ENCODE measurements at places on chromosomes 1 and 21. TPM values are rescaled to one million over a fixed set of nuclear protein-coding genes. Genes with fewer than 3 reads are reported as not detected.

SLC35F3 gene
- polyA plus RNA-seq, result 11.2 TPM

S100A7 gene
- polyA plus RNA-seq, result 1.1 TPM

GUCA2A gene
- polyA plus RNA-seq, result not detected

ATP6V1G3 gene
- polyA plus RNA-seq, result not detected

MECR gene
- polyA plus RNA-seq, result 31.3 TPM

TGFB2 gene
- polyA plus RNA-seq, result 10.9 TPM

POU2F1 gene
- 8.9 TPM for polyA plus RNA-seq

GRCh38 chr21:44253832-44254710, 7.6 kb downstream of the DNMT3L start:
- DNase-seq, result no peak

DNA sequence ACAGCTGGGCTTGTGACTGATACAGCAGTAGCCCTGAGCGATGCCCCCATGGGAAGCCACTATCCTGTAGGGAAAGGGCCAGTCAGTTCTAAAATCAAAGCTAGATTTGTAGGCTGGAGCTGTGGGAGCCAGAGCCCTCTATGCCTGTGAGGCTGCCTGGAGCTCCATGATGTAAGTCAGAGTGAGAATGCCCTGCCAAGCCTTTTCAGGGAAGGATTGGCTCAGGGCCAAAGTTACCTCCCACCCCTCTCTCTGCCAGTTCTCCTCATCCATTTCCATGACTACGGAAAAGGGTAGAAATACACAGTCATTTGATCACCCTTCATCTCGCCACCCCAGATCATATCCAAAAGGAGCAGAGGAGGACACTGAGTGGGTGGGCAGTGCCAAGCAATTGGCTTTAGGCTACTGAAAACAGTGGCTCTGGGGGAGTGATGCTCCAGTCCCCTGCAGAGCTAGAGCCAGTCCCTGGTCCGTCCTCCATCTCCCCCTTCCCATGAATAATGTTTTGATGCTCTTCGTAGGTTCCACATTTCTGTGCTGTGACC, 59.5 kb upstream of the KCNA3 start:
- DNase-seq, result no peak

GRCh38 chr1:11188381-11188780, 774 bp upstream of the ANGPTL7 start:
- DNase-seq, result no peak

DNA sequence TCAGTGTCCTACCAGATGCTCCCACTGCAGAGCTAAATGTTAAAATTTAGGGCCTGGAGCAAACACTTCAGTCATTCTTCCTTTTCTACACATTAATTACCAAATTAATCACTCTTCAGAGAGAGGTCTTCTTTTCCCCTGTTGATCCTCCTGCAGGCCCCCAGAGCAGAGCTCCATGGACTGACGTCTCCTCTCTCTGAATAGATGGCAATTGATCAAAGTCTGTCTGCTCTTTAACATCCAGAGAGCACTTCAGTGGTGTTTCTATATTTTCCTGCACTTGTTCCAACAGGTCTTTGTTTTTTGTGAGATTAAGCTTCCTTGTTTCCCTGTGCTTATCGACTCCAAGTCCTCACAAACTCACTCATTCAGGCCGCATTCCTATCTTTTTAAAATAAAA, 239.3 kb downstream of the SIPA1L2 start:
- DNase-seq, result no peak

DNA sequence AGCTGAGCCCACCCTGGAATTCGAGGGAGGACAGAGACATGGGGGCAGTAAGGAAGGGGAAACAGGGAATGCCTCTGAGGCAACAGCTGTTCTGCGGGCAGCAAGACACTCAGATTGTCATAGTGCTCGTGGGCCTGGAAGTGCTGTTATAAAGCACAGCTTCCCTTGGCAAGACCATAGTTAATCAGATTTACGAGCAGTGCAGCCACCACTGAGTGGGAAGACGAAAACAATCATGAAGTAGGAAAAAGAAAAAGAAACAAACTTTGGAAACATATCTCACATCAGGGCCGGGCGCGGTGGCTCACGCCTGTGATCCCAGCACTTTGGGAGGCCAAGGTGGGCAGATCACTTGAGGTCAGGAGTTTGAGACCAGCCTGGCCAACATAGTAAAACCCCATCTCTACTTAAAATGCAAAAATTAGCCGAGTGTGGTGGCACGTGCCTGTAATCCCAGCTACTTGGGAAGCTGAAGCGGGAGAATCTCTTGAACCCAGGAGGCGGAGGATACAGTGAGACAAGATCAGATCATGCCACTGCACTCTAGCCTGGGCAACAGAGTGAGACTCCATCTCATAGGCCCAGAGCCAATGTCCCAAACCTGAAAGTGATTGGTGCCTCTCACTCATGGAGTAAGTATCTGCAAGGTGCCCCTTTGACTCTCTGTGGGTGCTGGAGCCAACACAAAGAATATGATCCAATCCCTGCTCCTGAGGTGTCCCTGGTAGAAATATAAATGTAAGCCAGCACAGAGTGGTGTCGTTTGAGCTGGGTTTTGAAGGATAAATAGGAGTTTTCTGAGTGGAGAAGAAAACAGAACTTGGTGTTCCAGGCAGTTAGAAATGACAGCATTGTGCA, 55.6 kb upstream of the GPR153 start:
- no peak for DNase-seq

DNA sequence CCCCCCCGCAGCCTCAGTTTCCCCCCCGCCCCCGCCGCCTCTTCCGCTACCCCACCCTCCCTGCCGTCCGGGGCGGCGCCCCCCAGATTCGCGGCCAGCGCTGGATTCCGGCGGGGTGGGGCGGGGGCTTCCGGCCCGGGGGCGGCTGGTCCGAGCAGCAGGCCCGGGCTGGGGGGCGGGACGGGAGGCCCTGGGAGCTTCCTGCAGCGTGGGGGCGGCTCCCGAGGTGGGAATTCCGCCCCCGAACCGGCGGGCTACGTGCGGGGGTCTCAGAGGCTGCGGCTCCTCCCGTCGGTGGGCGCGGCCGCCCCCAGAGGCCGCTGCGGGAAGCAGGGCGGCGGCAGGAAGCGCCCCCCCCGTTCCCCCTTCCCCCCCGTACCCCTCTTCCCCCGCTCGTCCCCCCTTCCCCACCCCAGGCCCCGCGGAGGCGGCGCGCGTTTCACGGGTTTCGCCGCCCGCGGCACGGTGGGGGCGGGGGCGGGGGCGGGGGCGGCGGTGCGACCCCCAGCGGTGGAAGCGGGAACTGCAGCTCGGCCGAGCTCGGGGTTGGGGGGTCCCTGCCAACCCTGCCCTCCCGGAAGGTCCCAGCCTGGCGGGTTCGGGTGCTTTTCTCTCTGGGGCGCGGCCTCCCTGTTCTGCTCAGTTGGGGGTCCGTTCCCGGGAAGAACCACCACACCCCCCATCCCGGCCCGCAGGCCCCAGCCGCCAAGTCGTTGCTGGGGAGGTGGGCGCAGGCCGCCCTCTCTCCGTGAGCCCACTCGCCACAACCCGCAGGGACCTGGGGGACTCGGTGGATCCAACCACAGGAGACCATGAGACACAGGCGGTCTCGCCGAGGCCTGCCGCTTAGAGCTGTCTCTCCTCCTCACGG, 76.3 kb downstream of the MORN1 start:
- DNase-seq, result no peak

DNA sequence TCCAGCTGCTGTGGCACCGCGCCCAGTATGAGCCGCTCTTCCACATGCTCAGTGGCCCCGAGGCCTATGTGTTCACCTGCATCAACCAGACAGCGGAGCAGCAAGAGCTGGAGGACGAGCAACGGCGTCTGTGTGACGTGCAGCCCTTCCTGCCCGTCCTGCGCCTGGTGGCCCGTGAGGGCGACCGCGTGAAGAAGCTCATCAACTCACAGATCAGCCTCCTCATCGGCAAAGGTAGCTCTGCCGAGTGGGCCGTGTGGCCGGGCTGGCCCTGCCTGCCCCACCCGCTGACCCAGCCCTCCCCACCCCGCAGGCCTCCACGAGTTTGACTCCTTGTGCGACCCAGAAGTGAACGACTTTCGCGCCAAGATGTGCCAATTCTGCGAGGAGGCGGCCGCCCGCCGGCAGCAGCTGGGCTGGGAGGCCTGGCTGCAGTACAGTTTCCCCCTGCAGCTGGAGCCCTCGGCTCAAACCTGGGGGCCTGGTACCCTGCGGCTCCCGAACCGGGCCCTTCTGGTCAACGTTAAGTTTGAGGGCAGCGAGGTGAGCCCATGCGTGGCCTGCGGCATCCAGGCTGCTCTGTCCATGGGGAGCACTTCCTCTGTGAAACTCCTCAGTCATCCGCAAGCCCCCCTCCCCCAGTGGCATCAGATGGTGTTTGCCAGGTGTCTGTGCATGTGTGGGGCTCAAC, 64.2 kb downstream of the PIK3CD start:
- no peak for DNase-seq

DNA sequence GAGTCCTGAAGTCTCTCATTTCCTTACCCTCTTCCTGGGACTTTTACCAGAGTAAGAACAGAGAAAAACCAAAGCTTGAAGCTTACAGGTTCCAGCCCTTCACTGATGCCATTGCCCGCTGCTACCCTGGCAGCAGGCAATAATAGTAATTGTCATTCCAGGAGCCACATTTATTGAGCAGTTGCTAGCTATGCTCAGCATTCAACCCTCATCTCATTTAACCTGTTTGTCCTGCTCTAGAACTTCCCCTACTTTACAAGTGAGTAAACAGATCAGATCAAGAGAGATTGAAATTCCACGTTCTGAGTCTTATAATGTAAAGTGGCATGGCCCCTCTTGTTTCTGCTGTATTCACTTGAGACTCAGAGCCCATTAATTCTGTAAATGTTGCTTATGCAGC, 80.4 kb downstream of the ATP1A1 start:
- no peak for DNase-seq

DNA sequence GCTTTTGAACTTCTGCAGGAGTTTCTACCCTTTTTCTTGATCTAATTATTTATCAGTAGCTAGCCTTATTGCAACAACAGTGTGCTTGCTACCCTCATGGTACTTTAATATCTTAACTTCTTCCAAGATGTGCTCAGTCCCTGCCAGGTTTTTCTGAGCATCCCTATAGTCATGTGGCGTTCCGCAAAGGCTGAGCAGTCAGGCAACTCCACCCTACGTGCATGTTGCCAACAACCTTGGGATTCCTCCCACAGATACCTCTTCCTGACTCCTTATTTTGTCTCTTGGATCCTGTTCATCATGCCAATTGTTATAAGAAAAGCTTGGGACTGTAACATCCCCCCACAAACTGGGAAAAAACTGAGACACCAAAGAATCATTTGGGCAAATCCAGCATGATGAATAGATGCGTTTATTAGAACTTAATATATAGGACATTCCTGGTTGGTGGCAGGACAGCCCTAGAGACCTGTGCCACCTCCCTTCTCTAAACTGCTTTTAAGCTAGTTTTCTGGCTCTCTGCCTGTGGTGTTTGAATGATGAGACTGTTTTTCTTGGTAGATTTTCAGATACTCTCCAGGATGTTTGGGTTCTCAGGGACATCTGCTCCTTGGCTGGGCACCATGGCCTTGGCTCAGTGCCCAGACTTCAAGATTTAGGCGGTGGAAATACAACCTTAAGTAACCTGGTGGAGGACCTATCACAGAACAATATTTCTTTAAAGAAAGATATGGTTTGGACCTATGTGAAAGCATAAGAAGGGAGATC, 27.1 kb upstream of the KCTD3 start:
- DNase-seq, result no peak

DNA sequence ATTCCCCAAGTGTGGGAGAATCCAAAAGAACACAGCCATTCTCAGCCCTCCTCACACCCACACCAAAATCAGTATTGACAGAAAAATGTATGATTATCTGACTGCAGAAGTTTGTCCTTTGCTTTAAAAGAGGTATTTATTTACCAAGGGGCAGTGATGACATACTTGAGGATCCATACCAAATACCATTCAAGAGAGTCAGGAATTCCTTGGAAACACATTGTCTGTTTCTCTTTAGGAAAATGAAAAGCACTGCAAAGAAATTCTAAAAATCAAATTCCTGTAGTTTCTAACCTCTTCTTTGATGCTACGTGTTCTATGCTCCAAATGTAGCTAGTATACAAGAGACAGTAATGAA, 509.6 kb upstream of the CXADR start:
- no peak for DNase-seq

GRCh38 chr1:102790997-102791396, 317.3 kb downstream of the COL11A1 start:
- no peak for DNase-seq

All from mammary epithelial cell (primary cell).